Activated CD4-positive, alpha-beta T cell treated with anti-CD3 and anti-CD28 coated beads for 36 hours (primary cell): ENCODE measurements at places on chromosomes 13 and 19.

DNA sequence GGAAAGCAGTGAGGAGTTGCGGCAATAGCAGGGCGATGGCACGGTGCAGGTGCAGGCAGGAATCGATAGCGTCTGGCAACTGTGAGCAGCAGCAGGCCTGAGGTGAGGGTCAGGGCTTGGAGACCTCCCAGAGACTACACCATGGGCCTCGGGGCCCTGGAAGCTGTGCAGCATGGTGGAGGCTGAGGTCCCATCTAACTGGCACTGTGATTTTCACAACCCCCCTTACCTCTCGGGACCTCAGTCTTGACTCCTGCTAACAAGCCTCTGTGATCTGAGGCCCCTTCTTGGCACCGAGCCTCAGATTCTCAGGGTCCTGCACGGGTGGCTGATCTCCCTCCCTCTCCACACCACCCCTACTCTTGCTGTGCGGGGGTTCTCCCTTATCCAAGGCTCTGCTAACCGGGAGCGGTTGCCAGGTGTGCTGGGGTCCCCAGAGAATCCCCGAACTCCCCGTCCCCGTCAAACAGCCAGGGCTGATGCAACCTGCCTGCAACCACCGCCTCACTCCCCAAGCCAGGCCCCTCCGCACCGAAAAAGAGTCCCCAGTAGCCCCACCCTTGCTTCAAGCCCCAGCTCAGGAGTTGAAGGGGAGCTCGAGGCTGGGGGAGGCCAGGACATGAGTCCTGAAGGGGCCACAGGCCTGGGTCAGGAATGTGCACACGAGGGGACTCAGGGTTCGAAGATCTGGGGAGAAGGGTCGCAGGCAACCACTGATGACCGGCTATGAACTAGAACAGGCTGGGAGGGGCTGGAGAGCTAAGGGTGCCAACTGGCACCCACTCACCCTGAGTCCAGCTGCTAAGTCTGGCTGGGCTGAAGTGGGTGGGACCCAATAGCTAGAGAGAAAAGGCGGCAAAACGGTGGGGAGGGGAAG is 4.8 kb upstream of the ATF5 start:
- no peak for DNase-seq

DNA sequence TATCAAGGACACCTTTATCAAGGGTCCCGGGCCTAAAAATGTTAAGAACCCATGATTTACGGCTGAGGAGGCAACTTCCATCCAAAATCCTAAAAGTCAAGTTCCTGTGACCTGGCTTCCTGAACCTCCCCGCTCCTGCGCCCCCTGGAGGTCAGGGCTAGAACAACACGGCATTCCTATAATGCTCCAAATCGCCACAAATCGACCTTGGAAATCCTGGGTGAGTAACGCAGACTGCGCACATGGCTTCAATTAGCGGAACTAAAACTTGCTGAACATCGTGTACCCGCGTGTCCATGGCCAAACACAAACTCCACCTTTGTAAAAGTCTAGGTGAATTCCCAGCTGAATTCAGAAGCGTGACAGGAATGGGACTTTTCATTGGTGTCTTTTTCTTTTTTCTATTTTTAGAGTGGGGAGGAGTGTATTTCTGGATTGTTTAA is 4.3 kb upstream of the C5AR1 start:
- peak; percentile 70 for DNase-seq

DNA sequence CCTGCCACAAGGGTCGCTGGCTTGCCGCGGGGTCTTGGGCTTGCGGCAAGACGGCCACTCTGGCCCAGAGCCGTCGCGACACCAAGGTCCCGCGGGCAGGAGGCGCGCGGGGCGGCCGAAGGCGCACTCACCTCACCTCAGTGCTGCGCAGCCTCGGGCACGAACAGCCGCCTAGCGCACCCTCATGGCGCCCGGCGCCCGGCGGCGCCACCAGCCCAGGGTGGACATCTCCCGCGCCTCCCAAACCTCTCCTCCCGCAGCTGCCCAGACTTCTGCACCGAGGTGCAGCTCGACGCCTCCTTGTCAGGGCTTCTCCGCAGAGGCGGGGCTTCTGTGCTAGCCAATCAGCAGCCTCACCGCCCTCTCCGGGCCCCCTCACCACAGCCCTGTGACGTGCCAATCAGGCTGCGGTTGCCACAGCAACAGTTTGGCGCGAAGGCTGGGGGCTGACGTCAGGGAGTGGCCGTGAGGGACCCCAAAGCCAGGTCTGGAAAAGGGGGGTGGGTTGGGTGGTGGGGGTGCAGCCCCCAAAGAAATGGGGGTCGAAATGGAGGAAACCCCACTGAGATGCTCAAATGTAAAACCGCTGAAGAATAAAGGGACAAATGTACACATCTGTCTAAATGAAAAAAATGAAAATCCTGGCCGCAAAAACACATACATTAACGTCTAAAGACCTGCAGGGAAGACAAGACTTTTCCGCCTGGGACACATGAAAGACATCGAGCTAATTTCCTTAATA is at the start of the genes PEG3 and ZIM2:
Gene PEG3 (minus strand): TSS at position 276 of the 742 bp plus-strand sequence. CDS start 16,071 bp downstream, outside the sequence.
Gene ZIM2 (minus strand): TSS at position 276 of the 742 bp plus-strand sequence. CDS start 16,449 bp downstream, outside the sequence.
- DNase-seq: no peak

DNA sequence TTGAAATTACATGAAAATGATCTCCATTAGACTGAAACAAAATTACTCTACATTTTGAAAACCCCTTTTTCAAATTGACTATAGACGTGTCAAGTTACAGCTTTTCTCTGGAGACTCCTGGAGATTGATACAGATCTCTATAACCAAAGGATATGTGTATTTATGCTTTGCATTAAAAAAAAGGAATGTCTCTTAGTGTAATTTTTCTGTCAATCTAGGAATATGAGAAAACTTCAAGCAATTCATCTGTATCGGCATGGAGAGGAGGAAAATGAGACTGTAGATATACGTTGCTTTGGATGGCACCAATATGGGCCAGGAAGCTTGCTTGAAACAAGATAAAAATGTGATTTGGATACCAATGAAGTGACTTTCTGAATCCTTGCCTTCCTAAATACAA is 286.6 kb downstream of the PCDH9 start:
- no peak for DNase-seq

DNA sequence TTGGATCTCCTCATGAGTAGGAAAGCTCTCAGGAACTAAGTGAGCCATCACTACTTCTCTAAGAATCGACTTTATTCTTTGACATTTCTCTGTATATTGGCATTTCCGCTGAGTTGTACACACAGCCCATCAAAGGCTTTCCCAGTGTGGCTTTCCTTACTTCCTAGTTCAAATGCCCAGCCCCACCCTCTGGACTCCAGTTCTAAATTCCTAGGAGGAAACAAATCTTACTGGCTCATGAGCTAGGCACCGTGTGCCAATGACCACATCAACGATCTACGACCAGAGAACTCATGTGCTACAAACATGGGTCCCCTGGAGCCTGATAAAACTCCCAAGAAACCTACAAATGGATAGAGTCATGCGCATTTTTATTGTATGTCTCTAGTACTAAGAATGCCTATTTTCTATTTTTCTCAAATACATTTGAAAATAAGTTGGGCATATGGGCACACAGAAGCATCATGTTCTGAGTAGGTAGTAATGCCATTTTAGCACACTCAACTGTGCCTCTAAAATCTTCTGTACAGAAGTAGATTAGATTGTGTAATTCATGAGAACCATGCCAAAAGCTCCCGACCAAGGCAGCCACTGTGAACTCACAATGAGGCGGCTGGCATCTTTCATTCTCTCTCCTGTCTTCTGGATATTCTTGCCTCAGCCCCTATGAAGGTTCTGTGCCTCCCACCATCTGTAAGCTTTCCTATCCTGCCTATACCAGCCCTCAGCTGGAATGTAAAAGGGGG is 10.5 kb upstream of the RAP2A start:
- no peak for DNase-seq

DNA sequence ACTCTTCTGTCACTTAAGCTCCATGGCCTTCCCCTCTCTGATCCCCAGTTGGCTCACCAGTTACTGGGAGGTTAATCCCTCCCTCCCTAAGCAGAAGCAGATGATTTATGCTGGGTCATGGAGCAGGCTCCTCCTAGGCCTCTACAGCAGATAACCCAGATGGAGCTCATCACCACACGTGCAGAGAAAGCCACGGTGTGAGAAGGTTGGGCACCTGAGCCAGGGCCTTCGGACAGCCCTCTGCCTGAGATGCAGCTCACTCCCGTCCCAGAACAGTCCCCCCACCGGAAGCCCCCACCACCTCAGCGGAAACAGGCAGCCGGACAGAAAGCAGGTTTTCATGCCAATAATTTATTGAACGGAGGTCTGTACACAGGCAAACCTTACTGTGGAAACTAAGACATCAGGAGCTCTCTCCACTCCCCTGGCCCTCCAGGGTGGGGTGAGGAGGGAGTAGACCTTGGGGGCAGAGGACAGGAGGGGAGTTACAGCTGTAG is 9.8 kb downstream of the ZNF526 start:
- DNase-seq: no peak

DNA sequence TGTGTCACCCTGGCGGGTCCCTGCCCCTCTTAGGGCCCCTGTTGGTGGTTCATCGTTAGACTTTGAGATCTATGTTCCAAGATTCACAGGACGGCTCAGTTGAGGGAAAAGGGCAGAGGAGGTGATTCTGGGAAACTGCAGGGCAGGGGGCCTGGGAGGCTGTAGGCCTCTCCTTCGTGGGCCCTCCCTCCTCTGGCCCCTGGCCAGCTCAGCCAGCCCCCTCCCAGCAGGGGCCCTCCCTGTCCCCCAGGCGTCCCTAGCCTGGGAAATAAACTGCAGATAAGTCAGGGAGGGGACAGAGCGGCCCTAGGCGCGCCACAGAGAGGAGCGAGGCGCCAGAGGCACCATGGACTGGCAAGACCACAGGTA is 6.5 kb downstream of the HIF3A start:
- DNase-seq: no peak

DNA sequence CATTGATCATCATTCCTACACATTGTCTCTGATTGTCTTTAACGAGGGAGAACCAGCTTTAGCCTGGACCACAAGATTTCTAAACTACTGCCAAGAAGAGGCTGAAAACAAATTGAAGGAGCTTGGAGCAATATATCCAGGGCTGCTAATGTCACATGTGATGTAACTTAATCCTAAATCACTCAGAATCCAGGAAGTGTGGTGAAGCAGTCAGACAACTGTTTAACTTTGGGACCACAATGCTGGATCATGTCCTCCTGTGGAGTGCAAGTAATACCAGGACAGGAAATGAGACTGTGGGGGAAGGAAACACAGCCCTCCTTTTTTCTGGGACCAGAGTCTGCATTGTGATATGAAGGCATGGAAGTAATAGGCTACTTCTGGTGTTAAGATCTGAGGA is 430.2 kb downstream of the KCTD12 start:
- DNase-seq: no peak

- DNase-seq: no peak
These were observed 8.8 kb downstream of the POU4F1 start for GRCh38 chr13:78594456-78594975.

GRCh38 chr13:73578251-73578875 is 519.6 kb downstream of the KLF5 start:
- no peak for DNase-seq
